ENCODE measurements at places on chromosomes 11 and 22. TPM values are rescaled to one million over a fixed set of nuclear protein-coding genes. Genes with fewer than 3 reads are reported as not detected.

Gene OAF
- 2.0 TPM for total RNA-seq

Gene CHRM1
- not detected for total RNA-seq

Gene SPDYC
- not detected for total RNA-seq

Gene LIN7C
- 16.3 TPM for total RNA-seq

Gene CCDC157
- 1.4 TPM for total RNA-seq

Gene UBQLNL
- total RNA-seq = 0.33 TPM

Gene IGLL1
- not detected for total RNA-seq

Gene FAM181B
- total RNA-seq = not detected

- DNase-seq = no peak
These were observed 3.4 kb upstream of the DPP3 start for GRCh38 chr11:66476841-66477251.

- no peak for DNase-seq
These were observed 24.6 kb downstream of the MRGPRD start for GRCh38 chr11:68956142-68956541.

- DNase-seq = no peak
These were observed 18.3 kb upstream of the RAC2 start for GRCh38 chr22:37262346-37262745.

GRCh38 chr22:21032037-21032867, at the start of gene SLC7A4:
Gene SLC7A4, minus strand, starts transcription at chr22:21032561. Its CDS starts 749 bp downstream, at chr22:21031812.
- no peak for DNase-seq

GRCh38 chr22:32800158-32800882, 1.2 kb upstream of the TIMP3 start:
- no peak for DNase-seq

GRCh38 chr11:95085117-95085816, 4.4 kb upstream of the ENDOD1 start:
- no peak for DNase-seq

All from GM12878 (cell line).